ENCODE measurements at places on chromosomes 2 and 18. TPM values are rescaled to one million over a fixed set of nuclear protein-coding genes. Genes with fewer than 3 reads are reported as not detected.

PLGLB2 gene
- 0.16 TPM for total RNA-seq

CCBE1 gene
- not detected for total RNA-seq

NT5C1B gene
- total RNA-seq: not detected

GRCh38 chr2:285531-285930 is 2.4 kb downstream of the ALKAL2 start:
- no peak for DNase-seq

DNA sequence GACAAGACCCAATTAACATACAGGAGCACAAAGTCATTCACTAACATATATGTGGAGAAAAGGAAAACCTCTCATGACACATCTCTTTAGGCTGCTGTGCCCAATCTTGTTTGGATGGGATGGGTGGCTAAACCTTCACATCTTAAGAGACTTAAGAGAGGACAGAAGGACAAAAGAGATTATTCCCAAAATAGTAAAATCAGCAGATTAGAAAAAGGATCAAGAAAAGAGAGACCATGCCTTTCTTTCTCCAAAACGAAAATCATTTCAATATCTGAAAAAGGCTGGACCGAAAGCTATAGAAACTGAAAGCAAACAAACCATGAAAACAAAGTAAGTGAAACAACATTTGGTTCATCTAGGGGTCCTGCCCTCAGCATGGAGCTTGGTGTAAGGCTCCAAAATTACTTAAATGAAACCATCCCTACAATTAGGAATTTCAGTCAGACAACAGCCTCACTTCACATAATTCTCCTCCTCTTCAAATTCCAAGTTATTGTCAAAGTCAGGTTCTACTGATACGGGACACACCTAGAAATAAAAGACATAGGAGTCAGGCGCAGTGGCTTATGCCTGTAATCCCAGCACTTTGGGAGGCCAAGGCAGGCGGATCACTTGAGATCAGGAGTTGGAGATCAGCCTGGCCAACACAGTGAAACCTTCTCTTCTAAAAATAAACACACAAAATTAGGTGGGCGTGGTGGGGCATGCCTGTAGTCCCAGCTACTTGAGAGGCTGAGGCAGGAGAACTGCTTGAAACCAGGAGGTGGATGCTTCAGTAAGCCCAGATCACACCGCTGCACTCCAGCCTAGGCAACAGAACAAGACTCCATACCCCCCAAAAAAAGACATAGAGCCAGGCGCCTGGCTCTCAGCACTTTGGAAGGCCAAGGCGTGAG is 5.2 kb downstream of the STARD7 start:
- DNase-seq: no peak

DNA sequence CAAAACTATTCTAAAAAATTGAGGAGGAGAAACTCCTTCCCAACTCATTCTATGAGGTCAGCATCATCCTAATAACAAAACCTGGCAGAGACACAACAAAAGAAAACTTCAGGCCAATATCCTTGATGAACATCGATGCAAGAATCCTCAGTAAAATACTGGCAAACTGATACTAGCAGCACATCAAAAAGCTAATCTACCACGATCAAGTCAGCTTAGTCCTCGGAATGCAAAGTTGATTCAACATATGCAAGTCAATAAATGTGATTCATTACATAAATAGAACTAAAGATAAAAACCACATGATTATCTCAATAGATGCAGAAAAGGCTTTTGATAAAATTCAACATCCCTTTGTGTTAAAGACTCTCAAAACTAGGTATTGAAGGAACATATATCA is 63.1 kb downstream of the EHBP1 start:
- DNase-seq: no peak

DNA sequence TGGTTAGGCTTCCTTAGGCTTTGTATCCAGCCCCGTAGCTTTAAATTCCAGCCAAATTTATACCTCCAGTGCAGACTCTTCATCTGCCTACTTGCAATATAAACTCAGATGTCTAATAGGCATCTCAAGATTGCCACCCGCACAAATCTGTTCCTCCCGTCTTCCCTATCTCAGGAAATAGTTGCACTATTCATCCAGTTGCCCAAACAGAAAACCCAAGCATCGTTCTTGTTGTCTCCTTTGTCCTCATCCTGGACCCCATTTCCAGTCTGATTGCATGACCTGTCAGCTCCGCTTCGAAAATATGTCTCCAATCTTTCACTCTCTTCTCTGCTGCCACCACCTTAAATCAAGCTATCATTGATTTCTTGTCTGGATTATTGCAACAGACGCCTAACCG is 2.3 kb downstream of the FKBP1B start:
- DNase-seq: no peak

- no peak for DNase-seq
Observed at GRCh38 chr2:222296911-222297599, 1.7 kb downstream of the PAX3 start.

- DNase-seq: no peak
Observed at GRCh38 chr2:219733746-219734145, 106.3 kb downstream of the SLC4A3 start.

- DNase-seq: no peak
Observed at GRCh38 chr2:201931475-201931874, 102.2 kb upstream of the FZD7 start.

DNA sequence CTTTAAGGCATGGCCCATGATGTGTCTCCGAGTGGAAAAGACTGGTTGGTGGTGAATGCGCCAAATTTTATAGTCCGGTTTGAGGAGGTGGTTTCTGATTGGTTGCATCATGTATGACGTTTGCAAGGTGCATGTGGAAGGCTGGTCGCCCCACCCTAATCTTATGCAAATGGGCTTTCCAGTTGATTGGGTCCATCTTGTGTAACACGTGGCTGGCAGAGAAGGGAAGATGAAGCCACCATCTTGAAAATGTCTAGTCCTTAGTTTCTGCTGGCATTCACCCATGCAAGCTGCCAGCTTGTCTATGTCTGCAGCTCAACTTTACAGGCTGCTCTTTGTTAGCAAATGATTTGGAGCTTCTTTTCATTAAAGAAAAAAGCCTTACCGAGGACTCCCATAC is 132.2 kb downstream of the PIK3C3 start:
- DNase-seq: no peak
